BJ (cell line): ENCODE measurements at places on chromosomes 16 and 17.

DNA sequence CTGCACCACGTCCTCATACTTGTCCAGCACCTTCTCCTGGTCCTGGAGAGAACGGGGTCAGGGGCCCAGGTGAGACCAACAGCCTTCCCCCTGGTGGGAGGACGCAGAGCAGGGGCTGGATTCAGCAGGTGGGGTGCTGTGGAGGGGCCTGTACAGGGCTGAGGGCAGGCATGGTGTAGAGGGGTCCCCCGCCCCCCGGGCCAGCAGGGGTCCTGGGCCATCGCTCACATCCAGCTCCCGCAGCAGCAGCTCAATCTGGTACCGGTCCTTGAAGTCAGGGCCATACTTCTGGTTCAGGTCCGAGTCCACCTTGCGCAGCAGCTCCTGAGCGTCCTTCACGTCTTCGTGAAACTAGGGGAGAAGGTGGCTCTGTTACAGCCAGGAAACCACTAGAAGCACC is 41.6 kb downstream of the PPL start:
- DNase-seq, result no peak

- peak; percentile 39 for DNase-seq
Observed at GRCh38 chr17:37802712-37803416, 58.0 kb upstream of the HNF1B start.

DNA sequence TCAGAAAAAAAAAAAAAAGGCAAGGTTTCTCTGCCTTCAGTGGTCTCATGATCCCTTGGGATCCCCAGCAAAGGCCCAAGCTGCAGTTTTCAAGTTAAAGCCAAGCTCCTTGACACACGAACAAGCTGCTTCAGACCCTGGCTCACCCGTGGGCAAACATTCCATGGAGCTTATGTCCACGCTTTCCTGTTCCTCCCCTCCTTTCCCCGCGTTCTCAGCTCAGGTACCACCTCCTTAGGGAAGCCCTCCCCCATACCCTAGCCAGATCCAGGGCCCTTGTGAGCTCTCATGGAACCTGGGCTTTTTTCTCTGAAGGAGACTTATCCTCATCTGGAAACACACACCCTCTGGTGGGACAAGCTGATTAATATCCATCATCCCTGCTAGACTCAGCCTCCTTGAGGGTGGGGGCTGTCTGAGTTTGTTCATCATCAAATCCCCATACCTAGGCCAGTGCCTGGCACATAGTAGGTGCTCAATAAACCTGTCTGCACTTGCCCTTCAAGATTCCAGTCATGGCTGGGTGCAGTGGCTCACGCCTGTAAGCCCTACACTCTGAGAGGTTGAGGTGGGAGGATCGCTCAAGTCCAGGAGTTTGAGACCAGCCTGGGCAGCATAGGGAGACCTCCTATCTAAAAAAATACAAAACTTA is 54.7 kb downstream of the COTL1 start:
- no peak for DNase-seq

DNA sequence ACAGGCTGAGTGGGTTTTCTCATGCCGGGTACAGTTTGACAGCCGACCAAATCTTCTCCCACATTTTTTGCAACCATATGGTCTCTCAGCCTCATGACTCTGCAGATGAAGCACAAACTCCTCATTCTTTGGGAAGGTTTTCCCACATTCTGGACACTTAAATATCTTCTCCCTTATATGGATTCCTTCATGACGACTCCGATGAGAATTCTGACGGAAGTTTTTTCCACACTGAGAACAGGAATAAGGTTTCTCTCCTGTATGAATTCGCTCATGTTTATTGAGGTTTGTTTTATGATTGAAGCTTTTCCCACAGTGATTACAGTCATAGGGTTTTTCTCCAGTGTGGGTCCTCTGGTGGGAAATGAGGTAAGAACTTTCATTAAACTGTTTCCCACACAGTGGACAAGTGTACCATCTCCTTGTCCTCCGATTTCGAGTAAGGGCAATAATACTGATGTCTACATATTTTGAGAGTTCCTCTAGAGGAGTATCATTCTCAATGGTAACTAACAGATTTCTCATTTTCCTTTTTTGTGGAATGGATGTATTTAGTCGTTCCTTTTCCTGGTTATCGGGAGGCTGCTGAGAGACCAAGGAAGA is 10.9 kb downstream of the ZNF200 start:
- DNase-seq, result no peak

DNA sequence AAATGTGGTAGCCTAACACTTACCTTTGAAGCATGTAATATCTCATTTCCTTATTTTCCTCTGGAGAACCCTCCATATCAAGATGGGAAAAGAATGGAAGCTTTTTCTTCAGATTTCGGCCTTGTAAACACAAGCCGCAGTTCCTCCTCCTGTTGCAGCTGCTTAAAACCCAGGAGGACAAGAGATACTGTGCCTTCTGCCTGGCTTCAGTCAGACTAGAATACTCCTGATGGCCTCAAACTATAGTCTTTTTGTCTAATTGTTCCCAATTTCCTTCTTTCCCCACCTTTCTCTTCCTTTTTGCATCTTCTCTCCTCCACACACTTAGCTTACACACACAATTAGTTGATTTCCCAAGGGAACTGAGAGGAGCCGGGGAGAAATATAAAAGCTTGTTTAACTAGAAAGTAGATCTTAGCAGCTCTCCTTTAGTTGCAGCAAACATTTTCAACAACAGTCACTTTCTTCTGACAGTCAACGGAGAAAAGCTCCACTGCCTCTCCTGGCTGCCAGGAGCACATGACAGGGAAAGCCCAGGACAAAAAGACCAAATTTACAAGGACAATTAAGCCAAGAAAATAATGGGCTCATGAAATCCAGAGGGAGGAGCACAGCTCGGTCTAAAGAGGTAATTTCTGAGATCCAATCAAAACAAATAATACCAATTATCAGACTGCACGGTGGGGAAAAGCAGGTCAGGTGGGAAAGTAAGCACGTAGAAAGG is 76.4 kb upstream of the C17orf78 start:
- DNase-seq, result no peak

DNA sequence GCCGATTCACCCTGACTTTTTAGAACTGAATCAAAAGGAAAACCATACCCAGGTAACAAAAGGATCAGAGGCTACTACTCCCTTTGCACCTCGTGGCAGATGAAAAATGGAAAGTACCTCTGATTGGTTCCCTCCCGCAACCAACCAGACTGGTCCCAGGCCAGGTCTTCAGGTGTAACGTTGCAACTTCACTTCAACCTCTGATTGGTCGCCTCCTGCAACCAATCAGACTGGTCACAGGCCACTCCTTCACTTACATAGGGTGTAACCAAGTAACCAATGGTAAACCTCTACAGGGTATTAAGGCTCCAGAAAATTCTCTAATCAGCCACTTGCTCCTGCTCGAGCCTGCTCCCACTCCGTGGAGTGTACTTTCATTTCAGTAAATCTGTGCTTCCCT is 89.4 kb downstream of the ADCY9 start:
- no peak for DNase-seq

DNA sequence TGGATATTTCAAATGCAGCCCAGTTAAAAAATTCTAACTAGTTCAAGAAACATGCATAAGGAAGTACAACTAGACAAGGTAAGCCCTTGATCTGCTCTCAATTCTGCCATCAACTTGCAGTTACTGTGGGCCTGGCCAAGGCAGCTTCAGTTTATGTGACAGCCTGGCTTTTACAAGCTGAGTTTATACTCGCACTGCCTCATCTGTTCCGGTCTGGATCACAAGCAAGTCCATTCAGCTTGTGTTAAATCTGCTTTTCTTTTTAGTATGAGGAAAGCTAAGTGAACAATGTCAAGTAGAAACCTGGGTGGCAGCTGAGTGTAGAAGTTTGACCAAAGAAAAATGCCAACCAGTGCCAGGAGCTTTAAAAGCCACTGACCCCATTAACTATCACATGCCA is 76.6 kb upstream of the CORO6 start:
- no peak for DNase-seq

DNA sequence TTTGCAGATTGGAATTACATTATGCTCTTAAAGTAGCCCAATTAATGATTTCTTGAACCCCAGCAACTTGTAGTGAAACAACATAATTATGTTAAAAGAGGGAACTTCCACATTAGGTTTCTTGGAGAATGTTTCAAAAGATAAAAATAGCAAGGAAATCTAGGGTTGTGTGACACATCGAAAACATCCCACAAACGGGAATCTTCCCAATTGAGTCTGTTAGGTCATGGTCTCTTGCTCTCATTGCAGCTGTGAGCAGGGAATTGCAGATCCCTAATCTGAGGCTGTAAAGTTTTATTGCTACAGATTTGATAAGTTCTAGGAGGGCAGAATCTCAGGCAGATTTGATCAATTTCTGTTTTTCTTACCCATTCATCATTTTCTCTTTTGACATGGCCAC is 6.7 kb upstream of the LPO start:
- DNase-seq, result no peak

DNA sequence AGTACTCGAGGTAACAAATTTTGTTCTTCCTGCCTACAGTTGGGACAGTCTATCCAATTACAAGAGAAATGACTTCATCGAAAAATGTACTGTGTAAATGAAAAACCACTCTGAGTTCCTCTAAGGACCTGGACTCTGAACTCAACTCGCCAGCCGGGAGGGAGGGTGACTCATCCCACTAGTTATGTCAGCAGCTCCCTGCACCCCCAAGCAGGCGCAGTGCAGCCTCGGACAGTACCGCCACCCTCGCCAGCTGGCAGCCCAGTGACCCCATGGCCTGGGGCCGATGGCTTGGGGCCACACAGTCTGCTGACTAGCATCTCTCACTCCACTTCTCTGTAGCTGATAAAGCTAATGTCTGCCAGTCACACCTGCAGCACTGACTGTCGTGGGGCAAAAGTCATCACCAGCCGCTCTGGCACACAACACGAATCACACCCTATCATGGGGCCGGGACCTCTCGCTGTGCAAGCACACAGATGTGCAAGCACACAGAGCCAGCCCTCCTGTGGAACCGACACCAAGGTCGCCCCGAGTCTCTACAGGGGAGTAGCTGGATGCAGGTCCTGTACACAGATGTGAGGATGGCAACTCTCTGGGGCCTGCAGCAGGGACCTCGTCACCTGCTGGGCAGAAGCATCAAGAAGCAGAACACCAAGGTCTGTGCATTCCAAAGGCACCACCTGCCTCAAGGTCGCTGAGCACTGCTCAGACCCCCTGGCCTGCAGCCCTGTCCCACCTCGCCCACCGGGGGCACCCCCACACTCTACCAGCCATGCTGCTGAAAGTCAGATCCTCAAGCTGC is 5.7 kb downstream of the CSNK1D start:
- DNase-seq, result peak; percentile 86

DNA sequence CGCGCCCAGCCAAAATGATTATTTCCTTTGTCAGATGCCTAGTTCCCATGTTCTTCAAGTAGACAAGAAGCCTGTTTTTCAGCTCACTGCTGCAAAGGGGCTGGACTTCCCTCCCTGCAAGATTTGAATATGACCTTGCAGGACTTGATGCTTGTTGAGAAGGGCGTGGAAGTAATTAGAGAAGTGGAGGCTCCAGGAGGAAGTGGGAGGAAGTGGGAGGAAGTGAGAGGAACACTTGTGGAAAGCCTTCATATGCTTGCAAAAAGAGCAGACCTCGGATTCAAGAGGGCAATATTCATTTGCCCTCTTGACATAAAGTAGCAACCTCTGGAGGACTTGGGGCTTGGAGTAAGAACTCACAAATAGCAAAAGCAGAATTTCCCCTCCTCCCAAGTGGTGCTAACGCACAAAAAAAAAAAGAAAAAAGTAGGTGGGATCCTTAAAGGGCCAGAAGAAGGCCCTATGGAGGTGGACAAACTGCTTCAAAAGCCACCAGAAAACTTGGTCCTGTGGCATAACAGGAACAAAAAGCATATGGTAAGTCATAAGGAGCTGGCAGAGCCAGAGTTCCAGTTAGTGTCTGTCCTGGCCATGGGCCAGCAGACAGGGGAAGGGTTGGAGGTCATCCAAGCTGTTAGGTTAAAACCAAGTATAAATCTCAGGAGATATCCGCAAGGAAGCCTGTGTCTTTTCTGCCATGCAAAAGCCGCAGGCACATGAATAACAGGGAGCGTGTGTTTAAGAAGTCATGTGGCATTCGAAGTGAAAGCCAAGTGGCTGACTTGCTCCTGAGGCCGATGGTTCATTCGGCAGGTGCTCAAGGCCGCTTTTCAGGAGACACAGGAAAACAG is 20.6 kb upstream of the PRKAR1A start:
- no peak for DNase-seq

DNA sequence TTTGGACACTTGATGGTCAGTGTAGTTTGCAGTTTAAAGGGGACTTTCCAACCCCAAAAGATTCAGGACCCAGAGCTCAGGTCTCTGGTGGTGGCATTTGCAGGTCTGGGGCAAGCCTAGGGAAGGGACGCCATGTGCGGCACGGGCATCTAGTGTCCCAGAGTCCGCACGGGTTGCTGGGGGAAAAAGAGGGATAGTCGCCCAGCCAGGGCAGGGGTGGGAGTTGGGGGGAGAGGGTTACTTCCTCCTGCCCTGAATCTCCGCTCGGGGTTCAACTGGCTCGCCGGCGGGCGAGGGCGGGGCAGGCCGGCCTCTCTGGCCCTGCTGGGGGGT is 239 bp upstream of the CA7 start:
- DNase-seq, result no peak

GRCh38 chr17:10757647-10758046 is 27.8 kb upstream of the TMEM220 start:
- no peak for DNase-seq

- no peak for DNase-seq
Observed at GRCh38 chr17:52546990-52547389, 388.5 kb upstream of the CA10 start.

DNA sequence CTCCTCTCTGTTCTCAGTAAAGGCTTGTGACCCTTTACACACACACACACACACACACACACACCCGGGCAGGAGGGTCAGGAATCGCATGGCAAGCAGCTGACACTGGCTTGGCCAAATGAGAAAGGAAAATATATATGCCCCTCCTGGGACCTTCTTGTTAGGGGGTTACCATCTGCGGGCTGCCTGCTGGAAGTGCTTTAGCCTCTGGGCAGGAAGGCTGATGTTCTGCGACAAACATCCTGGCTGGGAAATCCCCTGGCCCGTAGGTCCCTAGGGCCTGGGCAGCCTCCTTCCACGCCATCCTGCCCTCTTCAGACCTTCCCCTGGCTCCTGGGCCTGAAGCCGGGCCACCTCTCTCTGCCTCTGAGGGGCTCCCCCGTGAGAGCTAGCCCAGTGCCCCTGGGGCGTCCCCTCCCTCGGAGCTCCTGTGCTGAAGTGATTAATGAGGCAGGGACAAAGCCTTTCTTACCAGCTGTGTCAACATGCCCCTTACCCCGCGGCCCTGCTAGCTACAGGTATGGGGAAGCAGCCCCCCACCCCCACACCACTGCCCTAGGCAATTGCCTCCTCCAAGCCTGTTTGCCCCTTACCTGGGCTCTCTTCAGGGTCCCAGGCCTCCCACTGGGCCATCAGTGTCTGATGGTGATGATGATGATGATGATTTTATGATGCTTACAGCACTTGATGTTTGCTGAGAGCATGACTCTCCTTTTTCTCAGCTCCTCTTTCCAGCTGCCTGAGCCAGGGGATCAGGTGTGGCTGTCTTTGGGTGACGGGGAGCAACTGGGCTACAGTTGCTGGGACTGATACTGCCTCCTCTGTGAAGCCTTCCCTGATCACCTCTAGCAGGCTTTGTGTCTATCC is 32.8 kb upstream of the ETV4 start:
- DNase-seq, result no peak
